ENCODE measurements at places on chromosomes 2 and 18.
A peak's percentile ranks its signal among the peaks of the same experiment; 100 is the strongest.

GRCh38 chr2:221372159-221372884 lies 199.8 kb downstream of the EPHA4 start:
- no peak for DNase-seq

DNA sequence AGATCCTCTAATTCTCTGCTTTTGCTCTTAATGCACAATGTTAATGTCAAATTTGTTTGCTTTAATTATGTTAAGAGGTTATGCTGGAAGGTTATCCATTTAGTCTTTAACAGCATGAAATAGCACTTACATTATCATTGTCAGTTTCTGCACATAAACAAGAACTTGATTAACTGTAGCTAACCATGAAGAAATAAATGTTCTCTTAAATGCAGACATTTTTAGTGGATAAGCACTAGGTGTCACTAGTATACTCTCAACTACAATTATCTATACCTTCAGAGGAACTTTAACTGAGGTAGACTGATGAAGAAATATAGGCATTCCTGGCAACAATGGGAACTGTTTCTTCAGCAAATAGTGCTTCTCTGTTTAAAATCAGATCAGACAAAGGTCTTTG lies 178.8 kb upstream of the CHST9 start:
- DNase-seq: no peak

GRCh38 chr2:8693157-8693821 lies 11.4 kb downstream of the ID2 start:
- DNase-seq: peak; percentile 34

DNA sequence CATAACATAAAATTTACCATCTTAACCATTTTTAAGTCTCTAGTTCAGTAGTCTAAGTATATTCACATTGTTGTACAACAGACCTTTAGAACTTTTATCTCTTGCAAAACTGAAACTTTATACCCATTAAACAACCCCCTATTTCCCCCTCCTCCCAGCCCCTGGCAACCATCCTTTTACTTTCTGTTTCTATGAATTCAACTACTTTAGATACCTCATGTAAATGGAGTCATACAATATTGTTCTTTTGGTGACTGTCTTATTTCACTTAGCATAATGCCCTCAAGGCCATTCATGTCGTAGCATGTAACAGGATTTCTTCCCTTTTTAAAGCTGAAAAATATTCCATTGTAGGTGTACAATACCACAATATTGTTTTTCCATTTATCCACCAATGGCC lies 129.8 kb downstream of the PDE11A start:
- DNase-seq: no peak

Measured in stomach (tissue), 19 donors.